ENCODE measurements at places on chromosomes 16 and 17.
A peak's percentile ranks its signal among the peaks of the same experiment; 100 is the strongest.

- no peak for DNase-seq
Observed at GRCh38 chr17:61498042-61498994, 46.1 kb downstream of the TBX4 start.

DNA sequence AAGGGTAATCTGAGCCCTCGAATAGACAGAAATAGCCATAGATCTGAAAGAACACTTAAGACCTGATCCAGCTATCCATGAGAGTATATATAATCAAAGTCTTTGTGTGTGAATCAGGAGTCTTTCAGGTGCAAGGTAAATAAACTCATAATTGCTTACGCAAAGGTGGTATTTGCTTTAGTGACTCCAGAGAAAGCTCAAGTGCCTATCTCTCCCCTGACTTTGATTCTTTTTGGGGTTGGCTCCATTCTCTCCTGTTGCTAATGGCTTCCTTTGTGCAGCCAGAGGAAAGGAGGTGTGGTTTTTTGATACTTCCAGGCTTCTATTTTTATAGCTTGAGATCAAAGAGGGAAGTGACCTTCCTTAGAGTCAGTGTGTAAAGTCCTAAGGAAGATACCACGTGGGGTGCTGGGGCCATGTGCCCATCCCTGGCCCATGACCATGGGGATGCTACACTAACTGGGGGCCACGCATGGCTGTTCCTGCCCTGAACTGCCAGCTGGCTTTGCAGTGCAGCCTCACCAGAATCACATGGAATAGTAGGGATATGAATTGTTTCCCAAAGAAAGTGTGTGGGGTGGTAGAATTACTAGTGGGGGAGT is 45.8 kb downstream of the TENT4B start:
- no peak for DNase-seq

- peak; percentile 55 for DNase-seq
Observed at GRCh38 chr17:50259477-50260324, 14.6 kb upstream of the TMEM92 start.

DNA sequence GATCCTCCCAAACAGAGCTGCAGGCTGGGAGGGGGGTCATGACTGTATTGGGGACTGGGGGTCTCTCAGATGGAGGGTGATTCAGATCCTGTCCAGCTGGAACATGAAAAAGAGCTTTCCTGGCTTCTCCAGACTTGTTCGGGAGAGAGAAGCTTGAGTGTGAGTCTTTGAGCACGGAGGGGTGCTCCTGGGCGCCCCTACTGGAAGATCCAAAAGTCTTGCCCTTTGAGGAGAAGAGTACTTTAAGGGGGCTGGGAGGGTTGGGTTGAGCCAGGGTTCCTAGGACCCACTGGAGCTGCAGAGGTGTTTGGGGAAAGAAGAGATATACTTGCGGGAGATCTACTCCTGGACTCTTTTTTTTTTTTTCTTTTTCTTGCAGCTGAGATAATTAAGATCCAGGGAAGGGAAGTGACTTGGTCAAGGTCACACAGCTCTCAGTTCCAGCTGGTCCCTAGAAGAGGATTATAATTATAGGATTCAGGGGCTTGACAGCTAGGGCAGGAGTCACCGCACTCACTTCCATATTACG is 8.4 kb downstream of the RARA start:
- DNase-seq: peak; percentile 81

DNA sequence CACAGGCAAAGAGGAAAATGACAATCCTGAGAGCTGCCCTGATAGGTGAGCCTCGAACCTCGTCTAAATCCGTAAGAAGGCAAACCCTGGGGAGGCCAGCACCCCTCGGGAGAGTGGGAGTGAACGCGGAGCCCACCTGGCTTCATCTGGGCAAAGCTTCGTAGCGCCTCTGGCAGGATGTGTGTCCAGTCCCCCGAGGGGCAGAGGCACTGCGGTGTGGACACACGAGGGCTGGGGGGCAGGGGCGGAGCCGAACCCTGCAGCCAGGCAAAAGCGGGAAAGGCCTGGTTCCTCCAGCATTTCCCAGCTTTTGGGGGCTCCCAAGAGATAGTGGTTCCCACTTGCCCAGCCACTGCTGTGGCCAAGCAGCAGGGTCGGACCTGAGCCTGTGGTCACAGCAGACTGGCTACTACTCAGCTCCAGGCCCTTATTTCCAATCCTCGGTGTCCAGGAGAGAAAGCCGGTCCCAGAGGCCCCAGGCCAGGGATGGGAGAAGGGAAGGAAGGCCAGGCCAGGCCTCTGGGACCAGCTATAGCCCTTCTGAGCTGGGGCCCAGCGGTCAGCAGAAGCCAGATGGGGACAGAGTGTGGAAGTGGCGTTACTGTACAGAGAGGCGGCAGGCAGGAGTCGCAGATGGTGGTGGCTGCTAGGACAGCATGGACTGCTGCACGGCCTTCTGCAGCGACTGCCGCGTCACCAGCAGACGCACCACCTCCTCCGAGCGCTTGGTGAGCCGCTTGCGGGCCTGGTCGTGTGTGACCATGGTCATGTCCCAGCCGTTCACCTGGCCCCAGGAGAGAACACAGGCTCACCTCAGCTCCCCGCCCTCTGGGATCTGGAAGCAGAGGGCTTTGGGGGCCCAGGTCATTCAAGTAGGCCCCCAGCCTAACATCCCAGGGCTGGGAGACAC is 5.0 kb downstream of the TAX1BP3 start:
- DNase-seq: no peak

GRCh38 chr16:69660166-69660565 is 66.2 kb downstream of the NQO1 start:
- no peak for DNase-seq

DNA sequence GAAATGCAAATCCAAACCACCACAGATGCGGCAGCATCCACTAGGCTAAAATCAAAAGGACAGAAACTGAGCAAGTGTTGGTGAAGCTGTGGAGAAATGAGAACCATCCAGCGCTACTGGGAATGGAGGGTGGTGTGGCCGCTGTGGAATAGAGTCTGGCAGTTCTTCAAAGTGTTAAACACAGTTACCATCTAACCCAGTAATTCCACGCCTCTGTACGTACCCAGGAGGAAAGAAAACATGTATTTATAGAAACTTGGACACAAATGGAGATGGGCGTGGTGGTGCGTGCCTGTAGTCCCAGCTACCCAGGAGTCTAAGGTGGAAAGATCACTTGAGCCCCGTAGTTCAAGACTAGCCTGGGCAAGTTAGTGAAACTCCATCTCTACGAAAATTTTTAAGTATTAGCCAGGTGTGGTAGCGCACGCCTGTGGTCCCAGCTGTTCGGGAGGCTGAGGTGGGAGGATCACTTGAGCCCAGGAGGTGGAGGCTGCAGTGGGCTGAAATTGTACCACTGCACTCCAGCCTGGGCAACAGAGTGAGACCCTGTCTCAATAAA is 11.6 kb downstream of the SLC25A10 start:
- DNase-seq: no peak

GRCh38 chr17:49691677-49692191 is 13.8 kb upstream of the SPOP start:
- no peak for DNase-seq

GRCh38 chr17:59355030-59355701 is 23.7 kb downstream of the YPEL2 start:
- no peak for DNase-seq

GRCh38 chr17:8621585-8621984 is 8.9 kb downstream of the MYH10 start:
- no peak for DNase-seq

GRCh38 chr17:82010575-82011525 is 11.8 kb downstream of the CENPX start:
- DNase-seq: no peak

DNA sequence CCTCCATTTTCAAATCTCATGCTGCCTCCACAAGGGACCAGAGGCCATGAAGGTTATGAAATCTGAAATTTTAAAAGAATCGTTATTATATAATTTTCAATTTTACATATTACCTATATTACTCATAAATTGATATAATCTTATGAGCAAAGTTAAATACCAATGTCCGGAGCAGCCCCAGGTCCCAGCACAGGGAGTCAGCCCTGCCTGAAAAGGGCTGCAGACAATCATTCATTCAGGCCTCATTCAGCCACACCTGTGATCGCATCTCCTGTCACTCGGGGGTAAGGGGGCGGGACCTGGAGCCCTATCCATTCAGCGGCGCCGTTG is 172.5 kb downstream of the AHSP start:
- DNase-seq: no peak

- no peak for DNase-seq
Observed at GRCh38 chr17:51629232-51629631, 368.9 kb downstream of the UTP18 start.

DNA sequence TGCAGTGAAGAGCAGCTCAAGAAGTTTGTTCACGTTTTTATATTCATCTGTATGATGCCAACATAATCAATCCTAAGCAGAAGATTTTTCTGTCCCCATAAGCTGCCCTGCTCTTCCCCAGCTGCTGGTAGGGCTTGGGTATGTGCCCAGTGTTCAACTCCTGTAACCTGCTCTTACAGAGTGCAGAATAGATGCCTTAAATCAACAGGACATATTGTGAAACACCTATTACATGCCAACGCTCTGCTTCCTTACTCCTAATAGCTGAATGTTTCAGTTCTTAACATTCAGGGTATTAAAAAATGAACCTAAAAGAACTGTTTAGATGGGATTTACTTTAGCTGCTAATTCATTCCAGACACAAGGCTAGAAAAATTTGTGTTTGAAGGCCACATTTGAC is 190.9 kb downstream of the HS3ST3A1 start:
- DNase-seq: peak; percentile 74

- no peak for DNase-seq
Observed at GRCh38 chr17:55757659-55758058, 6.8 kb downstream of the PCTP start.

DNA sequence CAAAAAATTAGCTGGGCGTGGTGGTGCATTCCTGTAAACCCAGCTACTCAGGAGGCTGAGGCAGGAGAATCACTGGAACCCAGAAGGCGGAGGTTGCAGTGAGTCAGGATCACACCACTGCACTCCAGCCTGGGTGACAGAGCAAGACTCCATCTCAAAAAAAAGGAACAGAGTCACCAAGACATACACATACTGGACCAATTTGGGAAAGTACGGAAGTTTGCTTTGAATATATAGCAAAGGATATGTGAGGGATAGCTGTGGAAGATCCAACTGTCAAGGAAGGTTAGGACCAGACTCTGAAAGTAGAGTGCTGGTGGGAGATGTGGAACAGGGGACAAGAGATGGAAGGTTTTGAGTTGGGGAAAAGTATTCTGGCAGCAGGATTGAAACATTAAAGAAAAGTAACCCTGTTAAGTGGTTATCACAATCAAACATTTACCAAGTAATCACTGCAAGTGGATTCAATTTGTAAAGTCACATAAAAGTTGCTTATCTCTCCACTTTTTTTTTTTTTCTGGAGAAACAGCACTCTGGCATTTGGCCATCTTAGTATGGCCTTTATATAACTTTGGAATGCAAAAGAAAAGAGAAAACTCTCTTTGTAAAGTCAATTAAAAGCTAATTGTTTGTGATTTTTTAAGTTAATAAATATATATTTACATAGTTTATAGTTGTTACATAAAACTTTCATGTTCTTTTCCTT is 259.4 kb upstream of the TBX2 start:
- DNase-seq: no peak

DNA sequence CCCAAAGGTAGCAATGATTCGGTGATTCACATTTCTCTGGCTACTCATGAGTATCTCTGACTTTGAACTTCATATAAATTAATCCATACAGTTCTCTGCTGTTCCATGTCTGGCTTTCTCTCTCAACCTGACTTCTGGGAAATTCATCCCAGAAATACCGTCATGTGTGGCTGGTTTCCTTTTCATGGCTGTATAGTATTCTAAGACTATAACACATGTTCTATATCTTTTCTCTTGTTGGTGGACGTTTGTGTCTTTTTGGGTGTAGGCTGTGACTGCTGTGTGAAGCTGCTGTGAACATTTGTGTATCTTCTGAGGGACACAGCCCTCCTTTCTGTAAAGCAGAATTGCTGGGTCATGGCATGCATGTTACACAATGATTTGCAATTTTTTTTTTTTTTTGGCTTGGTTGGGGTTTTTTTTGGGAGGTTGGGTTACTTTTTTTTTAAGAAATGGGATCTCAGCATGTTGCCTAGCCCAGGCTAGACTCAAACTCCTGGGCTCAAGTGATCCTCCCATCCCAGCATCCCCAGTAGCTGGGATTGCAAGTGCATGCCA is 6.3 kb downstream of the TTYH2 start:
- DNase-seq: no peak

GRCh38 chr17:72151565-72152386 is 31.0 kb downstream of the SOX9 start:
- peak; percentile 63 for DNase-seq

GRCh38 chr17:34961093-34961911 is at the start of the genes CCT6B and ZNF830:
Gene CCT6B (minus strand): TSS chr17:34961460. CDS start chr17:34961393, 67 bp downstream.
Gene ZNF830 (plus strand): TSS chr17:34961540. CDS start chr17:34961567, 27 bp downstream.
- peak; percentile 93 for DNase-seq

DNA sequence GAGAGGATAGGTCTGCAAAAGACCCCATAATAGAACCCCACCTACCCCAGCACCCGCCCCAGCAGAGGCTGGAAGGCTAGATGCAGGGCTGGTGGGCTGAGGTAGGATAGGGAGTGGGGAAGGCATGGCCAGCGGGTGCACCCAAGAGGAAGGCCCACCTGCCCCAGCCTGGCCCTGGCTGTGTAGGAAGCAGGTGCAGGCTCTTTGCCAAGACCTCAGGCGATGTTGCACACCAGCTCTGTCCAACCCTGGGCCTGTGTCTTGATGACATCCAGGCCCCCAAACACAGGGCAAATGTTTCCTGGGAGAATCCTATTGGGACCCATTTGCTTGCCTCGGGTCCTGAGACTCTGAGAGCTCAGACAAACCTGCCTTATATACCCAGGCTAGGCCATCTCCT is 12.2 kb downstream of the UNC119 start:
- DNase-seq: no peak

DNA sequence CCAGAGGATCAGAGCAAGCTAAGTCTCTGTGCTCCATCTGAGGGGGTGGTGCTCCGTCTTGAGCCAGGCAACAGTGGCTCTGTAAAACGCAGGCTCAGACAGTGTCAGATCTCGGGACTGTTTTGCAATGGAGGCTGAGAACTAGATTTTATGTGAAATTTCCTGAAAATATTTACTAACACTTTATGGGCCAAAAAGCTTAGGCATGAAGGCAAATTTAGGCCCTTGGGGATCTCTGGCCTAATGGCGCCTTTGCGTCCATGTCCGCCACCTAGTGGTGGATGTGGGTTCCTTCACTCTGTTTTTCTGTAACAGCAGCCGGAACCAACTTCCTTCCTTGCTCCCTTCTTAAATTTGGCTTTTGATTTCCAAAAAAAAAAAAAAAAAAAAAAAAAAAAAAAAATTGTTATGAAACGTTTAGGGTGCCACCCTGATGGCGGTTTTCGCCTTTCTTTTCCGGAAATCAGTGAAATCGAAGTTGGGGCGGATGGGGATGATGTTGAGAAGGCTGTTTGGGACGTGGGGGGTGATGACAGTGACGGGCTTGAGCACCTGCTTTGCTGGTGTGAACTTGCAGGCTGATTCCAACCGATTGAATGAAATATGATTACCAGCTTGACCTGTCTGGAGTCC is 14.0 kb upstream of the ELAC2 start:
- peak; percentile 55 for DNase-seq

- DNase-seq: peak; percentile 77
Observed at GRCh38 chr16:30534368-30535105, at the start of gene ZNF747. Gene ZNF747 (minus strand): TSS chr16:30534858. CDS start chr16:30534679, 179 bp downstream.

DNA sequence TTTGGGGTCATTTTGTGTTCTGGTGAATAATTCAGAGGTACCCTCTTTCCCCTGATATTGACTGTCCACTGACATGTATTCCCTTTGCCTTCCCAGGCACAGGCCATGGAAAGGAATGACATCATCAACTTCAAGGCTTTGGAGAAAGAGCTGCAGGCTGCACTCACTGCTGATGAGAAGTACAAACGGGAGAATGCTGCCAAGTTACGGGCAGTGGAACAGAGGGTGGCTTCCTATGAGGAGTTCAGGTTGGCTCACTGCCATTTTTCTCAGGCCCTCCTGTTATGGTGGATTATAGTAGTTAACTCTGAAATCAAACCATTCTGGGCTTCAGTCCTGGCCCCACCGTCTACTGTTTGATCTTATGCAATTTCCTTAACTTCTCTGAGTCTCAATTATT is 1.6 kb upstream of the EFTUD2 start:
- peak; percentile 75 for DNase-seq
